Fibroblast of lung (primary cell): ENCODE measurements at places on chromosomes 16 and 17. TPM values are rescaled to one million over a fixed set of nuclear protein-coding genes. Genes with fewer than 3 reads are reported as not detected.
A peak's percentile ranks its signal among the peaks of the same experiment; 100 is the strongest.

DNA sequence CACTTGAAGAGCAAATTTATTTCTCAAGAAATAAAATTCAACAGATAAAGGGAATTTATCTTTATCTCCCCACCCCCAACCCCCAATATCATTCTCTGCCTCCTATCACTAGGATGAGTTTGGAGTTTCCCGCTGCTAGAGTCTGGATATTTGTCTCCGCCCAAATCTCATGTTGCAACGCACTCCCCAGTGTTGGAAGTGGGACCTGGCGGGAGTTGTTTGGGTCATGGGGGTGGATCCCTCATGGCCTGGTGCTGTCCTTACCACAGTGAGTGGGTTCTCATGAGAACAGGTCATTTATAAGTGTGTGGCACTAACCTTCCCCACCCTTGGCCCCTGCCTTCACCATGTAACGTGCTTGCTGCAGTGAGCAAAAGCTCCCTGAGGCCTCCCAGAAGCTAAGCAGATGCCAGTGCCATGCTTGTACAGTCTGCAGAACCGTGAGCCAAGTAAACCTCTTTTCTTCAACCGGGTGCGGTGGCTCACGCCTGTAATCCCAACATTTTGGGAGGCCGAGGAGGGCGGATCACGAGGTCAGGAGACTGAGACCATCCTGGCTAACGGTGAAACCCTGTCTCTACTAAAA lies 6.5 kb downstream of the CEP20 start:
- DNase-seq: no peak

GRCh38 chr16:79665970-79666369 lies 65.4 kb upstream of the MAF start:
- DNase-seq: no peak

The GPRC5B gene
- 4.5 and 6.4 TPM in 2 replicates for total RNA-seq

The KRT28 gene
- not detected in 2 replicates for total RNA-seq

DNA sequence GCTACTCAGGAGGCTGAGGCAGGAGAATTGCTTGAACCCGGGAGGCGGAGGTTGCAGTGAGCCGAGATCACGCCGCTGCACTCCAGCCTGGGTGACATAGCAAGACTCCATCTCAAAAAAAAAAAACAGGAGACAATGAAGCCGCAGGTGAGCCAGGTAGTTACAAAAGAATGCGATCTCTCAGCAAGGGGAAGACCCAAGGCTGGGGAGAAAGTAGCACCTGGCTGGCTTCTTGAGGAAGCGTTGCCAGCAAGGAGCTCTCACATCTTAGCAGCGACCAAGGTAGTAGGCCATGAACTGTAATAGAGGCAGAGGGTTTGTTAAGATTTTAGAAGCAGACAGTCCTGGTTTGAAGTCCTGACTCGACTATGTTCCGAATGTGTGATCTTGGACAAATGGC lies 175.0 kb downstream of the AIPL1 start:
- no peak for DNase-seq

DNA sequence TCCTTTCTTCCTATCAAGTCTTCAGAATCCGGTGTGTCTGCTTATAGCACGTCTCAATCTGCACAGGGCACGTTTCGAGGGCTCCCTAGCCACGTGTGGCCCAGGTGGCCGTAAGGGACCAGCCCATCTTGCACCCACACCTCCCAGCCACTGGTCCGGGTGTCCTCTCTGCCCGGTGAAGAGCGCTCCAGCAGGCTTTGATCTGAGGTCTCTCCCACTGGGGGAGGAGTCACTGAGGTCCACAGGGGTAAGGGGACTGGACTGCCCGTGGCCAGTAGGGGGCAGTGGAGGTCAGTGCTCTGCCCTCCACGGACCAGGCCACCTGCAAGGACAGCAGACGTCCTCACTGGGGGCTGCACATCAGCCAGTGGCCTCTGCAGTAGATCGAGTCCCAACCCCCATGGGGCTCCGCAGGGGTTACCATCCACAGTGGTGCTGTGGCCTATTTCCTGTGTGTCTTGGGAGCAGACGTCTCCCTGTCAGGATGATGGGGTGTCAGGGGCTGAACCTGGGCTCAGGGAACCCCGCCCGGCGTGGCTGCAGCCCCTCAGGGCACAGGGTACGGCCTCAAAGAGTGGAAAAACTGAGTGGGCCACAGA lies 204.1 kb upstream of the CIBAR2 start:
- DNase-seq: peak; percentile 41

The ADAD2 gene
- total RNA-seq: not detected in 2 replicates

The TEX2 gene
- total RNA-seq: 23.6 and 33.4 TPM in 2 replicates

The FBXW10 gene
- total RNA-seq: under 0.01 and 0.17 TPM in 2 replicates

DNA sequence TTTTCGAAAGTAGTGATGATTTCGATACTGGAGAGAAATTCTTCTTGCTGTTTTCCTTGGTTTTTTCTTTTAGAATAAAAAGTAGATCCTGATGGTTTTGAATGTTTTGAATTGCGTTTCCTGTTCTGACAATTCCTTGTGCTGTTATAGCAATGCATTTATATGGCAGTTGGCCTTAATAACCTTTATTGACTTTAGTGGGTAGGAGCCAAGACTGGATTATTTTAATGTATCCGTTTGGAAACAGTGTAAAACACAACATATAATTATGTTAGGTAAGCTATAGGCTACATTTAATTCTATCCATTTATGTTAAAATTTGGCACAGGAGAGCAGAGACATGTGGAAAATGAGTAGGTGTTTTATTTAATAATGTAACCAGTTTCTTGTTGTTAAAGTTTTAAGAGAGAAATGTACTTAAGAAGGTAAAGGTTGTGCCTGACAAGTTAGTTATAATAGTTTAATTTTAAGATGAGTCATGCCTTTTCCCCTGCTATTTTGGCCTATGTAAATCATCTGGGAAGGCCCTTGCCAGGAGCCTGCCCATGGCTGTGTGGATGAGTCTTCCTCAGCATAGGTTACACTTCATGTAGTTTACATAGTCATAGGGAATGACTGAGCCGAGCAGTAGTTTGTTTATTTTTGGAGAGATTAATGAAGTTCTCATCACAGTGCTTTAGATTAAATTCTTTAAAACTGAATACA lies 189.9 kb downstream of the FTO start:
- DNase-seq: peak; percentile 78

GRCh38 chr17:57739402-57740234 lies 5.5 kb downstream of the CCDC182 start:
- DNase-seq: peak; percentile 19

The CDK5R1 gene
- total RNA-seq: 0.33 and 0.51 TPM in 2 replicates

GRCh38 chr16:14241631-14242030 lies 170.5 kb downstream of the MRTFB start:
- no peak for DNase-seq

DNA sequence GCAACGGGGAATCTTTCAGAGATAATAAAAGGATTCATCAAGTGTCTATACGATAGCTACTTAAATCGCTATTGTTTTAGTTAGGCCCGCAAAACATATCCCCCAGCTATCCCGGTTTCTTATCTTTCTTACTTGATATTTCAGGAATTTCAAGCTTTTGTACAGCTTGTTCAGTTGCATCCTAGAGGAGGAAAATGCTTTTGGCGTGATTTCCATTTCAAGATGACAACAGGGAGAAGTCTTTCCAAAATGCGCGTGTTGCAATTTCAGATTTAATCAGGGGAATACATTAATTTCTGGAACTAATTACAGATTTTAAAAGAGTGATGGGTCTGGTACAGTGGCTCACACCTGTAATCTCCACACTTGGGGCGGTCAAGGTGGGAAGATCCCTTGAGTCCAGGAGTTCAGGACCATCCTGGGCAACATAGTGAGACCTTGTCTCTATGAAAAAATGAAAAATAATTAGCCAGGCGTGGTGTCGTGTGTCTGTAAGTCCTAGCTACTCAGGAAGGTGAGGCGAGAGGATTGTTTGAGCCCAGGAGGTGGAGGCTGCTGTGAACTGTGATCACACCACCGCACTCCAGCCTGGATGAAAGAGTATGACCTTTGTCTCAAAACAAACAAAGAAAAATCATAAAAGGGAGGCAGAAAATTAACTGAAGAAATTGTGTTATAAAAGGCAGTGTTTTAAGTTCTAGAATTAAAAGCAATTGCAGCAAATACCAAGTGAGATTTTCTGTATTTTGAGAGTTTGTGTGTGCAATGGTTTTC lies 546.1 kb downstream of the MAF start:
- DNase-seq: no peak

GRCh38 chr16:46688654-46689364 lies at the start of gene VPS35:
TSS of gene VPS35 (minus strand) at chr16:46689178. CDS start at chr16:46689133, 45 bp downstream.
- peak; percentile 99 for DNase-seq

GRCh38 chr17:50634224-50634914 lies at the start of gene ABCC3:
TSS of gene ABCC3 (plus strand) at chr17:50634881. CDS start at chr17:50634937, 56 bp downstream.
- DNase-seq: peak; percentile 50

DNA sequence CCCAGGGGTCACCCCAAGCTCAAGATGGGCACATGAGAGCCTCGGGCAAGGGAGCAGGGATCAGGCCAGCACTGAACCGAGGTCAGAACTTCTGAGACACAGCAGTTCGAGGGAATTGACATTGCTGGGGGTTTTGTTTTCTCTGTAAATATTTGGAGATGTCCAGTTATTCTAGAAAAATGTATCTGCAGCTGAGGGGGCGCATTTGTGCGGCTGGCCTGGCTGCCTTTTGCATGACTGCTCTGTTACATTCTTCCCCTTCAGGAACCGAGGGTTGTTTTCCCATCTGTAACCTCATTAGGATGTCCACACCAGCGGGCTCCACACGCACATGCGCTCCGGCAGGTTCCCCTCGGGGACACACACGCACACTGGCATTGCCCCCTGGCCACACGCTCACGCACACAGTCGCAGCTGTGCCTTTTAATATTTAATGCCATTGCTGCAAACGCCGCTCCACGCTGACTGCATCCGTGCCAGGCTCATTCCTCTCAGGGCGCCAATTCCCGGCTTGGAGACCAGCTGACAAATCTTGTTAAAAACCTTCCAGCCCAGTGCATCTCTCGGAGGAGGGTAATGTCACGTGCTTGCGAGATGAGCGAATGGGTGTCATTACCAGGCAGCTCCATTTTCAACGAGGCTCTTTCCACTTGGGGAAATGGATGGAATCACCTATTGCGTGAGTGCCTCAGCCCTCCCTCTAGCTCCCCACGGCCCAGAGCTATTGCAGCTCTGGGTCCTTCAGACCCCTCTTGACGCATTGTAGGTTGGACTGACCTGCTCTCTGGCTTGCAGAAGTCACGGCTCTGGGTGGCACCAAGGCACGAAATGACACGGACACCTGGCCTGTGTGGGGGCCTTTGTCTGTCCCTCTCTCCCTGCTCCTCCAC lies 13.1 kb downstream of the CCR7 start:
- peak; percentile 98 for DNase-seq

GRCh38 chr16:56776562-56776961 lies 46.6 kb downstream of the NUP93 start:
- DNase-seq: peak; percentile 47

DNA sequence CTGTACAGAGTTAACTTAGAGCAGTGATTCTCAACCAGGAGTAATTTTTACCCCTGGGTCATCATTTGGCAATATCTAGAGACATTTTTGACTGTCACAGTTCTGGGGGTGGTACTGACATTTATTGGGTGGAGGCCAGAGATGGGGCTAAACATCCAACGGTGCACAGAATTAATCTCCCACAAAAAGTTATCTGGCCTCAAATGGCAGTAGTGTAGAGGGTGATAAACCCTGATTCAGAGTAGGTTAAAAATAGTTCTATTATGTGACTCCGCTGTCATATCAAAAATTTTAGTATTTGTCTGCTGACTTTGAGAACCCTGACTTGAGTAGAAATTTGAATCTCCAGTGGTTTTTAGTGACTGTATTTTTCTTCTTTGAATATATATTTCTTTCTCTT lies 19.1 kb downstream of the VPS35L start:
- DNase-seq: no peak

- no peak for DNase-seq
Observed at GRCh38 chr16:35344012-35344762, 1884.8 kb downstream of the TP53TG3F start.

DNA sequence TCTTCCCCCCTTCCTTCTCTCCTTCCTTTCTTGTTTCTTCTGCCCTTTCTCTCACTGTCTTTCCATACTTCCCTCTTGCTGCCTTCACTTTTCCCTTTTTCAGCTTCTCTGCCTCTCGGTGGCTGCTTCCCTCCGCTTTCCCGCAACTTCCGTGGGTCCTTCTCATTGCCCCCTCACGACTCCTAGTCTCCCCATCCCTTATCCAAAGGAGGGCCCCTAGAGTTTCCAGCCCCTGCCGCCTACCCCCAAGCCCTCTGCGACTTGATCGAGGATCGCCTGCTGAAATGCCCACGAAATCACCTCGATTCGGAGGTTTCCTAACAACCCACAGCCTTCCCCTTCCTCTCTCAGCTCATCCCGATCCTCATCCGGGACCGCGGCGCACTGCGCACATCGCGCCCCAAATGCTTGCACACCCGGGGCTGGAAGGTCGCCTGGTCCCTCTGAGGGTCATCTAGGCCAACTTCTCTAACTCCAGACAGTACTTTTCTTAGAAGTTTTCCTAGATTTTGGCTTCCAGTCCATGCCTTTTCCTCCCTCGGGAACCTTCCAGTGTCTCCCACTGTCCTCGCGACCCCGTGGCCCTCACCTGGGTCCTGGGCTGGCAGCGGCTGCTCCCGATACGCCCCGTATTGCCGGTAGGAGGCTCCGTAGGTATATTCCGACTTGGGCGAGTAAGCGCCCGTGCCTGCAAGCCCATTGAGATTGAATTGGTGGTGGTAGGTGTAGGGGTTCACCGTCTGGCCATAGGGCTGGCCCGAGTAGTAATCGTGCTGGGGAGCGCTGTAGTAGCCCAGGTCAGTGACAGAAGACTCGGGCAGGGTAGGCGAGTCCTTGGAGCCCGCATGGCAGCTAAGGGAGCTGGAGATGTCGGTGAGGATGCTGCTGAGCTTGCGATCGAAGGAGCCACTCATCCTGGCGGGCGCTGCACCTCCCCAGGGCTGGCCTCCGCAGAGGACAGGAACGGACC lies 654 bp downstream of the DLX3 start:
- no peak for DNase-seq

DNA sequence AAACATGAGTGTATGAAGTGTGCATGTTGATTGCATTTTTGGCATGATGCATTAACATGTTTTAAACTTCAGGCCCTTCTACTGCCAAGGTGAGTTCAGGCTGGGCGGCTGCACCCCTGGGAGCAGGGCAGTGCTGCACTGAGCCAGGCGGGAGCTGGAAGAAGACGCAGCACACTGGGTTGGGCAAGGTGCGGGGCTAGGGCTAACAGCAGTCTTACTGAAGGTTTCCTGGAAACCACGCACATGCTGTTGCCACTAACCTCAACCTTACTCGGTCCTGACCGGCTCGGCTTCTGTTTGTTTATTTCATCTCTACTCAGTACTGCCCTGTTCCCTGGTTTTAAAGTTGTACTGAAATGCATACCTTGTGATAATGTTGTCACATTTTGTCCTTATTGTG lies 61.0 kb downstream of the MAP2K4 start:
- DNase-seq: no peak

GRCh38 chr17:19728084-19728495 lies 11.7 kb upstream of the SLC47A2 start:
- peak; percentile 50 for DNase-seq

The CASKIN2 gene
- total RNA-seq: 4.9 and 8.3 TPM in 2 replicates
